ENCODE measurements at places on chromosomes 16 and 17. TPM values are rescaled to one million over a fixed set of nuclear protein-coding genes. Genes with fewer than 3 reads are reported as not detected.

GRCh38 chr16:1938316-1938715, 4.7 kb downstream of the MSRB1 start:
- DNase-seq: no peak

DNA sequence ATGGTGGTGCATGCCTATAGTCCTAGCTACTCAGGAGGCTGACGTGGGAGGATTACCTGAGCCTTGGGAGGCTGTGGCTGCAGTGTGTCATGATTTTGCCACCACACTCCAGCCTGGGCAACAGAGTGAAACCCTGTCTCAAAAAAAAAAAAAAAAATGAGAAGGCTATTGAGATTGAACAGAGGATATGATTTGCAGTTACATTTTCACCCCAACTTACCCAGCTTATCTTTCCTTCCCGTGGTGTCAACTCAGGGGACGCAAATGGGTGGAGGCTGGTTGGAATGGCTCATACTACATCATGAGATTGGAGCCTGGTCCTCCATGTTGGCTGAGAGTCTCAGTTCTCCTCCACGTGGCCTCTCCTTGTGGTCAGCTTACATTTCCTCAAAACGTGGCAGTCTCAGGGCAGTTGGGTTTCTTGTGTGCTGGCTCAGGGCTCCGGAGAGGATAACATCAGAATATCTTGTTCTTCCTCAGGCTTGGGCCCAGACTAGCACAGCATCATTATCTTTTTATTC, 17.2 kb upstream of the NSMCE1 start:
- no peak for DNase-seq

GRCh38 chr17:77178563-77178962, 37.8 kb downstream of the SEC14L1 start:
- no peak for DNase-seq

The NLRC3 gene
- 0.62 TPM for total RNA-seq

DNA sequence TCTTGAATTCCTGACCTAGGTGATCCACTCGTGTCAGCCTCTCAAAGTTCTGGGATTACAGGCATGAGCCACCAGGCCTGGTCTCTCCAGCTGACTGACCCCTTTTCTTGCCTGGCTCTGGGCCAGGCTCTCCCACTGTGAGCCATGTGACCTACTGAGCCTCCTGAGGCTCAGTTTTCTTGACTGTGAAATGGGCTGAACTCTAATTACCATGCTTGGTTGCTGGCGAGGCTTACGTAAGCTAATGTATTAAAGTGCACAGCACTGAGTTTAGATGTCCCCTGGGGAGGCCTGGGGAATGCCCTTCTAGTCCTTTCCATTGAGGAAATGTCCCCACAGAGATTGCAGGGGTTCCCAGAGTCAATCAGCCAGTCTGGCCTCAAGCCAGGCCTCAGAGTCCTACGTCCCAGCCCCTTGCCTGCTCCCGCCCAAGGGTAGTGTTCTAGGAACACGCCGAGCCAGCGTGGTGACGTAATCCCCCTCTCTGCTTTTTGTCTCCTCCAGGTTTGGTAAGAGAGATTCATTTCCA, 45.8 kb upstream of the LGALS9 start:
- DNase-seq: no peak

- DNase-seq: no peak
Measured at GRCh38 chr17:75778861-75779249, 5.8 kb upstream of the UNK start.

- peak; percentile 25 for DNase-seq
Measured at GRCh38 chr16:27977966-27978365, 85.5 kb downstream of the GSG1L start.

DNA sequence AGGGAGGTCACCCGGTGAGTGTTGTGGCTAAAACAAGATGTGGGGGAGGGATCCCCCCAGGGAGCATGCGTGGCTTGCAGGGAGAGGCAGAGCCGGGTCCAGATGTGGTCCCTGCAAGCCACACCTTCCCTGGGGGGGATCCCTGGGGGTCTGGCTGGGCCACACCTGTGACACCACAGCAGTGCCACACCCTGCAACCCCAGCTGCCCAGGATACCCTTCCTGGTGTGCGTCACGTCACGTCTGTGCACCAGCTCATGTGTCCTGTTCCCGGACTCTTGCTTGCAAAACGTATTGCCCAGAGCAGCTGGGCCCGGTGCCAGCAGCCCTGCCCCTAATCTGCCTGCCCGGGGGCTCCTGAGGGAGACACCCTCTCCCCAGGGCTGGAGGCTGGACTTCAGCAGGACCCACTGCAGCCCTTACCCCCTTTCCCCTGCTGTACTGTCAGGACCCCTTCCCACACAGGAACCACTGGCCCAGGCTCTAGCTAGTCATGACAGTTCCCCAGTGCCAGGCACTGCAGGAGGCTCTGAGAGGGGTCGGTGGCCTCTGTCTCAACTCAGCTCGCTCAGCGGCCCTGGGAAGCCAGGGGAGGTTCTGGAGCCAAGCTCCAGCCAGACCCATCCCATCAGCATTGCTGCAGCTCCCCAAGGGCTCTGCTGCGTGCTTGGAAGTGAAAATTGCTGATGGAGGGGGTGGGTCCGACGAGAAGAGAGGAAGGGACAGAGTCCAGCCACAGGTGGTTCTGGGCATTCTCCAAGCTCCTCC, 25.8 kb upstream of the ACSF3 start:
- no peak for DNase-seq

- DNase-seq: no peak
Measured at GRCh38 chr17:48477221-48477620, 47.2 kb upstream of the SKAP1 start.

The GSE1 gene
- total RNA-seq: 18.4 TPM

The SLC6A2 gene
- not detected for total RNA-seq

The KCNJ18 gene
- not detected for total RNA-seq

The ENPP7 gene
- not detected for total RNA-seq

The CDRT15L2 gene
- total RNA-seq: not detected

The RNF166 gene
- 10.9 TPM for total RNA-seq

- DNase-seq: no peak
Measured at GRCh38 chr17:77572065-77572601, 386.4 kb upstream of the TNRC6C start.

The KCNJ12 gene
- 3.4 TPM for total RNA-seq

Measured in occipital lobe (tissue), 3 donors.